ENCODE measurements at places on chromosomes 13 and 19. TPM values are rescaled to one million over a fixed set of nuclear protein-coding genes. Genes with fewer than 3 reads are reported as not detected.
A peak's percentile ranks its signal among the peaks of the same experiment; 100 is the strongest.

DNA sequence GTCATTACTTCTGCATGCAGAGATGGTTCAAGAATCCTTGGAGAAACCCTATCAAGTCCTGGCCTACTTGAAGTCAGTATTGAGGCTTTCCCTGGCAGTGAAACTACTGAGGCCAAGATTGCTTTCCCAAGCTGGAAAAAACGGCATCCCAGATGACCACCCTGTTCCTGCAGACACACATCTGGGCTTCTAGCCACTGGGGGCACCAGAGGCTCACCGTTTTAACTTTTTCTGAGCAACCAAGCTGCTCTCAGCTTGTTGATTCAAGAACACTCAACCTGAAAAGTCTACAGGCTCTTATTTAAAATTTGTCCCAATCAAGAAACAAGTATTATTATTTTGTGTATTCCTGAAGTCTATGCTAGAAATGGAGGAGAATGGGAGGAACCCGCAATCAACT, 66.6 kb downstream of the SPRYD7 start:
- DNase-seq = no peak

- peak; percentile 99 for DNase-seq
Observed at GRCh38 chr19:42129399-42130253, 2.6 kb downstream of the POU2F2 start.

- no peak for DNase-seq
Observed at GRCh38 chr13:101423872-101424271, 7.6 kb upstream of the NALCN start.

DNA sequence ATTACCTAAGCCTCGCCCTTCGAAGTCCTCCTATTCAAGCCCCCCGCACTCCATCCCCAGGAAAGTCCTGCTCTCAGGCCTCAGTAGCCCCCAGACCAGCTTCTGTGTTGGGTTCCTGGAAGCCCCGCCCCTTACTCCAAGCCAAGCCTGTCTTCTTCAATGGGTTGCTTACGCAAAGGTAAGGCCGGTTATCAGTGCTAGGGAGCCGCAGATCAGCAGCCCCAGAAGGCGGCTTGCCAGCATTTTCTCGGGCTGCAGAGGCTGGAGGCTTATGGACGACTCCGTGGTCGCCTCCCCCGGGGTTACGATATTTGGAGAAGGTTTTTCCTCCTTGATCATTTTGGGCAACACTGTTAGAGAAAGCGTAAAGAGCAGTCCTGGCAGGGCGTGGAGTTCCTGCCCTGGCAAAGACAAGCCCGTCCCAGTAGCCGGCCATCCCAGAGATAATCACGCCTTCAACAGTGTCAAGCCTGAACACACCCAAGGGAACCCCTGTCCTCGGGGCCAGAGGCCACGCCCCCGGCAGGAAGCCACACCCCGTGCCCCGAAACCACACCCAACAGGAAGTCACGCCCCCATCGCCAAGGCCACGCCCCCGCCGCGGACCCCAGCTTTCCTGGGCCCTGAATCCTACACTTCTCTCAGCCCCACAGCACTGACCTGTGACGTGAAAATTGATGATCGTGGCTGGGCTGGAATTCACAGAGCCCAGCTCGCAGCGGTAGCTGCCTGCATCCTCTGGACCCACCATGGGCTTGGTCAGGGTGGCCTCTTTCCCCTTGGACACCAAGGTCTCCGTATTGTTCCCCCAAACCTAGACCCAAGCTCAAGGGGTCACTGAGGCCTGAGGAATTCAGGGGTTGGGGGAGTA, 954 bp upstream of the RASIP1 start:
- no peak for DNase-seq

- no peak for DNase-seq
Observed at GRCh38 chr19:7963566-7963965, 20.1 kb upstream of the TIMM44 start.

DNA sequence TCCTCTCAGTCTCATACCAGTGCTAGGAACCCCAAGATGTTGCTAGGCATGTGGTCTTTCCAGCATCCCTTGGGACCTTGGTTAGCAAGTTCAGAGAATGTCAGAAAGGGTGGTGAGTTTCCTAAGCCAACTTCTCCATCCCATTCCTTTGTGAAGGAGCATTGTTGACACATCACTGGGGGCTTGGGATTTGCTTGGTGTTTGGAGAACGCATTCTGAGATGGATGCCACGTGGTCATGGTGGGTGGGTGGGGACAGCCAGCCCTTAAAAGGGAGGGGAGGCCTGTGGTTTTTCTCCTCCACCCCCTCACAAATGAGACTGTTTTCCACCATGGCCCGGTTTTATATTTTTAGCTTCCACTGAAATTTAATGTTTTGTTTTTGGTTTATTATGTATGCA, 83.3 kb upstream of the ZNF536 start:
- no peak for DNase-seq

- no peak for DNase-seq
Observed at GRCh38 chr13:78198419-78198818, 279.8 kb upstream of the EDNRB start.

- no peak for DNase-seq
Observed at GRCh38 chr13:40187841-40188591, 478.4 kb downstream of the FOXO1 start.

GRCh38 chr13:31121379-31122140, 40.1 kb downstream of the HSPH1 start:
- no peak for DNase-seq

- no peak for DNase-seq
Observed at GRCh38 chr13:72726726-72727416, 558 bp downstream of the MZT1 start.

GRCh38 chr19:46345157-46345556, 1.7 kb upstream of the PPP5C start:
- no peak for DNase-seq

DNA sequence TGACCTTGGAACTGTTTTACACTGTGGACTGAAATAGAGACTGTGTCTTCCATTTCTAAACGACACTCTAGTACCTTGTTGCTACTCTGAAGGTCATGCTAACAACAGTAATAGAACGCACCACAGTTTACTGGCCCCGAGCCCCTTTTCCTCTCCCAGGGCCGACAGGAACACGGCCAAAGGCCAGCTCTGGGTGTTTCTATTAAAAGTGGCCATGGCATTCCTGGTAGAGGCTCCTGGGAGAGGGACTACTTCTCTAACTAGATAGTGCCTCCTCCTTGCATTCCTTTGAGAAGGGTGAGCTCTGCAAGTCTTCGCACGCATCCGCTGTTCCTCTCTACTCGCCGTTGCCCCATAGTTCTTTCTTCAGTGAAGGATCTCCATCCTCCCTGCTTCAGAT, 18.7 kb upstream of the SIAH3 start:
- DNase-seq = no peak

GRCh38 chr13:32028711-32029110, 2.9 kb upstream of the FRY start:
- no peak for DNase-seq

DNA sequence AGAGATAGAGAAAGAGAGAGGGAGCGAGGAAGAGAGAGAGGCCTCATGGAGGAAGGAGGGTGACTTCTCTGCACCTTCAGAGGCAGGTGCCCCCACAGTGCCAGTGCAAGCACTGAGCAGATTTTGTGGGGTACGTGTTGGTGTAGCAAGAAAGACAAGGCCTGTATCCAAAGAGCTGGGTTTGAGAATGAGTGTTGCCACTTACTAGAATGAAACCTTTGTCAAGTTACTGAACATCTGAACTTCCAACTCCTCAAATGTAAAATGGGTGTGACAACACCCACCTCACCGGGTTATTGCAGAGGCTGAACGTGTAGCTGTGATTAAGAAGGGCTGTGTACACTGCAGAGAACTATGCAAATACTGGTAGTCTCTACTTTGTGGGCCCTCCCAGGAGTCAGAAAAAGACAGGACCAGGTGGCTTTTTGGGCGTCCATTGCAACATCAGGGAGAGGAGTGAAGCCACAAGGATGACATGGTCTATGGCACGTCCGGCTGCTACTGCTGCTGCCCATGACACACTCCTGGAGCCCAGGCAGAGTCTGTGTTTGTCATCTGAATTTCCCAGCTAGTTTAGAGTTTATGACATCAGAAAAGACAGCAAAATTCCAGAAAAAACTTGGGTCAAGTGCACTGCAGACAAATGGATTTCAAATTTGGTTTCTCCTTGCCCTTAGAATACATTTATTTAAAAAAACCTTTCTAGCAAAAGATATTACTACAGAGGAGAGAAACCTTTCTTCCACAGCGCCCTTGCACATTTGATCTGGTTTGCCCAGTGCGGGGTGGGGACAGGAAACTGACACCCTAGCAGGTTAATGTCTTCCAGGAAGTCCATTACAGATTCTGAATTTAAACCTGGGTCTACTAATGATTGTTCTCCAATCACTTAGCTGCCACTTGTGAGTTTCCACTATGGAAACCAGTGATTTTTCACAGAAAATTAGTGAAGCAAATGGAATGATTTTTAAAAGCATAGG, 54.0 kb upstream of the ATP12A start:
- DNase-seq = no peak

GRCh38 chr13:51645154-51645650, 60.9 kb downstream of the WDFY2 start:
- DNase-seq = no peak

- no peak for DNase-seq
Observed at GRCh38 chr19:55831846-55832245, at the start of gene NLRP11. Gene NLRP11, minus strand, starts transcription at chr19:55831999. Its CDS starts 13,825 bp downstream, at chr19:55818174.

- no peak for DNase-seq
Observed at GRCh38 chr19:36420961-36421748, 2.7 kb upstream of the ZFP82 start.

DNA sequence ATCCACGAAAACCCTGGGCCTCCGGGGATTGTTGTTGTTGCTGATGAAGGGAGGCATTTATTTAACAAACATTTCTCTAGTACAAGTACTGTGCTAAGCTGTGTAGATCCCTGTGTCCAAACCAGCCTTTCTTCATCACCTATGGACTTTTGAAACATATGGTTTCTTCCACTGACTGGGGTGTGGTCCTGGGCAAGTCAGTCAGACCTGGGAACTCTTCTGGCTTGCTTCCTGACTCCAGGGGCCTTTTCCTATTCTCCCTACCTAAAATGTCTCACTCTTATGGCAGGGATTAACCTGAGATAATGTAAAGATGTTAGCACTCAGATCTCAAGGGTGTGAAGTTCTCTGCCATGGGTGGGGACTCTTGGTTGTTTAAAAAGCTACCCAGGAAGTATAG, 46.8 kb downstream of the EFNB2 start:
- no peak for DNase-seq

DNA sequence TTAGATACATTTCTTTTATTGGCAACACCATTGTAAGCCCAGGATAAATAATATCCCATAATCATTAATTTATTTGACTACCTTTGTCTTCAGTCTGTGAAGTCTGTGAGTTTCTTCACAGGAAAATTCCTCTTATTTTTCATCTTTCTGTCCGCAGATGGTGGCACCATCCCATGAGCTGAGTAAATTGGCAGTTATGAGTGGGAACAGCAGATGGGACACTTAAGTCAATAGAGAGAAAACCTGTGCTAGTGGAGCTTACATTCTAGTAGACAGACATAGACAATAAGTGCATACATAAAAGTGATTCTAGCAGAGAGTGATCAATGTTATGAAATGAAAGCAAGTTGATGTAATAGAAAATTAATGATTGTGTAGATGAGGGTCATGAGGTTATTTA, 638.2 kb upstream of the MIR17HG start:
- DNase-seq = no peak

GRCh38 chr13:93017493-93018112, 209.0 kb upstream of the GPC6 start:
- DNase-seq = no peak

DNA sequence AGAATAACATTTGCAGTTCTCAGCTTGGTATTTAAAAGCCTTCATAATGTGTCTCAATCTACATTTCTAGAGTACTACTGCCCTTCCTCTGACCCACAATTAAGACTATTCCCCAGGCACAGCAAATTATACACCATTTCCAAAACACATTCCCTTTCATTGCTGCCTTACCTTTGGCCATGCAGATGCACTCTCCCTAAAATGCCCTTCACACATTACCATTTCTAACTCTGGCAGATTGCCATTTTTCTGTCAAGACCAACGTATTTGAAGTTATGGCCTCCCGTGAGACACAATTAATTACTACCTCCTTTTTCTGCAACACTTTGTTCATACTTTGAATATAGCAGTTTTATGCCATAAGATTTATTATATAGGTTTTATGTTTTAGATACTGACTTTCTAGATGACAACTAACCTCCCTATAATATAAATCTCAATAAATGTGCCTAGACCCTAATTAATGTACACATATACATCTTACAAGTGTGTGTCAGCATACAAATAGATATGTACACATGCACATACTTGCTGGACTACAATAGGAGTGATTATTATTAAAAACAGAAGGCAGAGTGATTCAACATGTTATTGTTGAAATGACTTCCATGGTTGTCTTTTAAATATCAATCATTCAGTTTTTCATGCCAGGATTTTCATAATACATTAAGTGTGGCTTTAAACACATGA, 2902.5 kb downstream of the PCDH9 start:
- no peak for DNase-seq

GRCh38 chr13:94351292-94351990, 128.0 kb downstream of the DCT start:
- no peak for DNase-seq

- no peak for DNase-seq
Observed at GRCh38 chr19:37966662-37967231, 59.7 kb downstream of the SIPA1L3 start.

- no peak for DNase-seq
Observed at GRCh38 chr19:18223860-18224524, 2.2 kb downstream of the PDE4C start.

DNA sequence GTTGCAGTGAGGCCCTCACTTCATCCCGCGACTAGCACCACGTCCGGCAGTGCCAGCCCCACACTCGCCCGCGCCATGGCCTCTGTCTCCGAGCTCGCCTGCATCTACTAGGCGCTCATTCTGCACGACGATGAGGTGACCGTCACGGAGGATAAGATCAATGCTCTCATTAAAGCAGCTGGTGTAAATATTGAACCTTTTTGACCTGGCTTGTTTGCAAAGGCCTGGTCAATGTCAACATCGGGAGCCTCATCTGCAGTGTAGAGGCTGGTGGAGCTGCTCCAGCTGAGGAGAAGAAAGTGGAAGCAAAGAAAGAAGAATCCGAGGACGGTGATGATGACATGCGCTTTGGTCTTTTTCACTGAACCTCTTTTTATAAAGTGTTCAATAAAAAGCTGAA, 48.6 kb downstream of the NLRP12 start:
- DNase-seq = no peak

GRCh38 chr13:32031815-32032370, 319 bp downstream of the FRY start:
- no peak for DNase-seq

DNA sequence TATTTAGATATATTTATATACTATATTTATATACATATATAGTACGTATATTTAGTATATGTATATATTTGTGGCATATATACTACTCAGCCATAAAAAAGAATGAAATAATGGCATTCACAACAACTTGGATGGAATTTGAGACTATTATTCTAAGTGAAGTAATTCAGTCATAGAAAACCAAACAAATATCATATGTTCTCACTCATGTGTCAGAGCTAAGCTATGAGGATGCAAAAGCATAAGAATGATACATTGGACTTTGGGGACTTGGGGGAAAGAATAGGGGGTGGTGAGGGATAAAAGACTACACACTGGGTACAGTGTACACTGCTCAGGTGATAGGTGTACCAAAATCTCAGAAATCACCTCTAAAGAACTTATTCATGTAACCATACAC, 1015.7 kb downstream of the EFNB2 start:
- DNase-seq = no peak

Gene ZNF274
- polyA plus RNA-seq = 25.9 TPM

Gene HMG20B
- polyA plus RNA-seq = 38.3 TPM

Gene KDELR1
- 183 TPM for polyA plus RNA-seq

Gene CYP4F12
- 1.9 TPM for polyA plus RNA-seq
